Esophagus squamous epithelium (tissue), 5 donors: ENCODE measurements at places on chromosomes 7 and 10.

DNA sequence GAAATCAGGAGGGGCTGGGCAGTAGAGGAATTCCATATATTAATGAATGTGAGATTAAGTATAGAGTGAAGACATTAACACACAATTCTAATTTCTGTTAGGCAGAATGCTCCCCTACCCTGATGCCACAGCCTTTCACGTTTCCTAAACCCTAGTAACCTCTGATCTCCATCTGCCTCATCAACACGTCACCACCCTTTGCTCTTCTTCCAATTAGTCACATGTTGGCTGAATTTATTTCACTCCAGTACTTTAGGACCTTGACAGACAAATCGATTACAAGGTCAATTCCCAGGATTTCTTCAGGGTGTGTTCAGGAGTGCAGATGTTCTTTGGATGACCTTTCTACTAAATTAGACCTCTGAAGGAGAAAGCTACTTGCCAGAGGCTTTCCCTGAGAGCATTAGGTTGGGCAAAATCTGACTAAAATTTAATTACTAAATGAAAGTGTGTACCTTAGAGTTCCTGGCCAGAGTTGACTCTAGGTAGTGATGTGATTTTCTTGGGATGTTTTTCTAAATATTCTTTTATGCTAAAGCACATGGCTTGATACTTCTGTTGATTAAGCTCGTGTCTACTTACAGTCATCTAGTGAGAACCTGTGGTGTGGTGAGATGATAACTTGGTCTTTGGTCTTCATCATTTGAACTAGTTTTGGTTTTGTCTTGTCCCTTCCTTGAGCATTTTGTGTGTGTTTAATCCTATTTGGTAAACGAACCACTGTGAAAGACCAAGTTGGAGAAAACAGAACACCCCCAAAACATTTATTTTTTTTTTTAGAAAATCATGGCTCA is 12.7 kb downstream of the AGR2 start:
- DNase-seq: no peak

DNA sequence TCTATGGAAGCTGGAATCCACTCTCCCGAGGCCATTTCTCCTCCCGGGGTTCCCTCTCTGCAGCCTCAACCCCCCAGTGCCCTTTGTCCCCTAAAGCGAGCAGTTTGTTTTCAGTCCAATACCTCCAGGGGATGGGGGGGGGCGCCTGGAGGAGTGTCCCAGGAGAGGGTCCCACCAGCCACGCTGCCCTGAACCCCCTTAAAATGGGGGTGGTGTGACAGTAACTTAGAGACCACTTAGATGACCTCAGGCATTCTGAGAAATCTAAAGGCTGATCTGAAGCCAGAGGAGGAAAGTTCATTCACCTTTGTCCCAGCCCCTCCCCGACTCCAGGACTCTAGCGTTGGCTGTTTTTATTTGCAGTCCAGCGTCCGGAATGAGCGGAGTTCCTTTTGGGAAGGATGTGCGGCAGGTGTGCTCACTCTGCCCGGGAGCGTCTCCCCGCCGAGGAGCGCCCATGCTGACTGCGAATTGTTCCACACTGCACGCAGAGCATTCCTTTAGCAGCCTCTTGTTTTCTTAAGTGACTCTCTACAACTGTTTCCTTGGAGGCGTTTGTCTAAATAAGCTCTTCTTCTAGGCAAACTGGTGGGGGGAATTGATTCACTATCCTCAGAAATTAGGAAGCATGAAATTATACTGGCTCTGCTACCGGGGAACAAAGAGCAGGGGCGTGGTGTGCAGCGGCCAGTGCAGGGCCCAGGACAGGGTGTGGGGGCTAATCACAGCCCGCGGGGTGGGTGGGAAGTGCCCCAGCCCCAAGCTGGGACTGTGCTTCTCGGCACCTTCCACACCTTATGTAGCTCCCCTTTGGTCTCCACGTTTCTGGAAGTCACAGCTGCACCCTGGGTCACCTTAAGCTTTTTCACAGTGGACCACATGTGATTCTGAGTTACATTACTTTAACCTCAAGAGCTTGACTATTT is 46.3 kb downstream of the SYPL1 start:
- DNase-seq: no peak

GRCh38 chr7:636396-636795 is 90.1 kb upstream of the DNAAF5 start:
- DNase-seq: no peak

DNA sequence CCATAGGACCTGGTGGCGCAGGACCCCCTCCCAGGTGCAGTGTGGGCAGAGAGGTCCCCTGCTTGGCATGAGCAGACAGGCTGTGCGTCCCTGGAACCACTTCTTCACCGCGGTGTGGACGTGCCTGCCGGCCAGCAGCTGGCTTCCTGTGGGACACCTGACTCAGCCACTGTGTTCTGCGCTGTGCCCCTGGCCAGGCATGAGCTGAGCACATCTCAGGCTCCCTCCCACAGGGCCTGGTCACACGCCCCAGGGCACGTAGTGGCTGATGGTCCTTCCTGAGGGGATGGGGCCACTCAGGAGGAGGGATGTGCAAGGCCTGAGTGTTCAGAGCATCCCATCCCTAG is 3.5 kb upstream of the DEPP1 start:
- no peak for DNase-seq

GRCh38 chr10:57338823-57339558 is 928.7 kb downstream of the IPMK start:
- no peak for DNase-seq

- DNase-seq: no peak
Measured at GRCh38 chr10:4742217-4742616, 83.8 kb upstream of the AKR1E2 start.

DNA sequence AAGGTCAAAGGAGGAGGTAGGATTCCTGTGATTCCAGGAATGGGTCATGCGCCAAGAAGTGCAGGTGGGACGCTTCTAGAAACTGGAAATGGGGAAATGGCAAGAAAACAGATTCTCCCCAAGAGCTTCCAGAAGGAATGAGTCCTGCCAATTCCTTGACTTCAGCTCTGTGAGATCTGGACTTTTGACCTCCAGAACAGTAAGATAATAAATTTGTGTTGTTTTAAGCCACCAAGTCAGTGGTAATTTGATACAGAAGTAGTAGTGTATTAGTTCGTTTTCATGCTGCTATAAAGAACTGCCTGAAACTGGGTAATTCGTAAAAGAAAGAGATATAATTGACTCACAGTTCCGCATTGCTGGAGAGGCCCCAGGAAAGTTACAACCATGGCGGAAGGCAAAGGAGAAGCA is 178.6 kb upstream of the GALNT17 start:
- no peak for DNase-seq

DNA sequence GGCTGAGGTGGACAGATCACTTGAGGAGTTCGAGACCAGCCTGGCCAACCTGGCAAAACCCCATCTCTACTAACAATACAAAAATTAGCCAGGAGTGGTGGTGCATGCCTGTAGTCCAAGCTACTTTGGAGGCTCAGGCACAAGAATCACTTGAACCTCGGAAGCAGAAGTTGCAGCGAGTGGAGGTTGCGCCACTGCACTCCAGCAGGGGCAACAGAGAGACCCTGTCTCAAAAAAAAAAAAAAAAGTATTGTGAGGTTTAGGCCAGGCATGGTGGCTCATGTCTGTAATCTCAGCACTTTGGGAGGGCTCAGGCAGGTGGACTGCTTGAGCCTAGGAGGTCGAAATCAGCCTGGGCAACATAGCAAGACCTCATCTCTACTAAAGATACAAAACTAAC is 16.0 kb downstream of the TET1 start:
- no peak for DNase-seq

DNA sequence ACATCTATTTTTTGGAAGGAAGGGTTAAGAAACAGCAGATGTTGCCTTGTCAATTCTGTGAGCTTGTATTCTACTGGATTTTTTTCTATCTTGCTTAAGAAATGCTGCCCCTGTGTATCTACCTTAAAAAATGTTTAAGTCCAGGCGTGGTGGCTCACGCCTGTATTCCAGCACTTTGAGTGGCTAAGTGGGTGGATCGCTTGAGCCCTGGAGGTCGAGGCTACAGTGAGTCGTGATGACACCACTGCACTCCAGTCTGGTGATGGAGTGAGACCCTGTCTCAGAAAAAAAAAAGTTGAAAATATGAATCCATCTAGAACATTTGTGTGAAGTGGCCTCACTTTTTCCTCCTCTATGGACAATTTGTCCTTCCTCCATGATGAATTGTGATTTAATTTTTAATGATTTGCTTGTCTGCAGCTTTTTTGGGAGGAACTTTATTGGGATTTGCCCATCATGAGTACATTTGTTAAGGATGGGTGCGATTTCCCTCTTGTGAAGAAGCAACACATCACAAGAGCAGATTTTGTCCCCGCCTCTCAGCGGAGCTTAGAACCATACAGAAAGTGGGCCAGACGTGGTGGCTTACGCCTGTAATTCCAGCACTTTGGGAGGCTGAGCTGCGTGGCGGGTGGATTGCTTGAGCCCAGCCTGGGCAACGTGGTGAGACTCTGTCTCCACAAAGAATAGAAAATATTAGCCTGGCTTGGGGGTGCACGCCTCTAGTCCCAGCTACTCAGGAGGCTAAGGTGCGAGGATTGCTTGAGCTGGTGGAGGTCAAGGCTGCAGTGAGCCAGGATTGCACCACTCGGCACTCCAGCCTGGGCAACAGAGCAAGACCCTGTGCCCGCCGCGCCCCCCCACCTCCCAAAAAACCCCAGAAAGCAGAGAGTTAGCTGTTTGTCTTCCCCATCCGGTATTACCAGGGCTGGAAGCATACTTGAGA is 57.7 kb downstream of the DNAJB6 start:
- DNase-seq: no peak

DNA sequence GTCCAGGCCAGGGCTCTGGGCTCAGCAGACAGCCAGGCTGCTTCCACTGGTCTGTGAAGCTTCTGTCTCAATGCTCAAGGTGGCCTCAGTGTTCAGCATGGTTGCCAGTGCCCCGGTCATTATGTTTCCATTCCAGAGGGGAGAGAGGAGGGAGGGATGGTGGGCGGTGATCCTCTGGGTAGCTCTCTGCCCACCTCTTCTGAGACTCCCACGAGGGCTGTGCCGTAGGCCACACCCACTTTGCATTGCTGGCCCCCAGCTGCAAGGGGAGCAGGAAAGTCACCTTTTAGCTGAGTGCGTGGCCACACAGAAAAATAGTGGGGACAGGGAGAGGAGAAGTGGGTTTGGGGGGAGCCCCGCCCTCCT is 42.5 kb downstream of the FOXK1 start:
- DNase-seq: no peak

DNA sequence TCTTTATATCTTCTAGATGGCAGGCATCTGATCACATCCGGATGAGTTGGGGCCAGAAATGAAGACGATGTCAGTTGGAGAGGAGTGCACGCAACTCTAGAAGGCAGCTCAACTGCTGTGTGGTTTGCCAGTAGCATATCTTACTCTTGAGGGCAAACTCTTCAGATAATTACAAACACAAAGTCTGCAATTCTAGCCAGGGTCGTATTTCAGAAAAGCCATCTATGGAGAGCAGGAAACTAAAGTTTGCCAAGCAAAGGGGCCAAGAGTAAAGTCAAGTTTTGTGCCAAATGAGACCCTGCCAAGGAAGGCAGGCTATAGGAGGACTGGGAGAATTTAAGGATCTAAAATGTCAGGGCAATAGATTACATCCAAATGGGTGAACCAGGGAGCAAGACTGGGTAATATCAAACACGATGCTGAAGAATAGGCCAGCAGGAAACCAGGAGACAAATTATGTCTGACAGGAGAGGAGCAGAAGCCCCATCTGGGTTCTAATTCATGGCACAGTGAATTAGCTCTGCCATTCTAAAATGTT is 312.5 kb upstream of the SEMA3C start:
- DNase-seq: no peak

DNA sequence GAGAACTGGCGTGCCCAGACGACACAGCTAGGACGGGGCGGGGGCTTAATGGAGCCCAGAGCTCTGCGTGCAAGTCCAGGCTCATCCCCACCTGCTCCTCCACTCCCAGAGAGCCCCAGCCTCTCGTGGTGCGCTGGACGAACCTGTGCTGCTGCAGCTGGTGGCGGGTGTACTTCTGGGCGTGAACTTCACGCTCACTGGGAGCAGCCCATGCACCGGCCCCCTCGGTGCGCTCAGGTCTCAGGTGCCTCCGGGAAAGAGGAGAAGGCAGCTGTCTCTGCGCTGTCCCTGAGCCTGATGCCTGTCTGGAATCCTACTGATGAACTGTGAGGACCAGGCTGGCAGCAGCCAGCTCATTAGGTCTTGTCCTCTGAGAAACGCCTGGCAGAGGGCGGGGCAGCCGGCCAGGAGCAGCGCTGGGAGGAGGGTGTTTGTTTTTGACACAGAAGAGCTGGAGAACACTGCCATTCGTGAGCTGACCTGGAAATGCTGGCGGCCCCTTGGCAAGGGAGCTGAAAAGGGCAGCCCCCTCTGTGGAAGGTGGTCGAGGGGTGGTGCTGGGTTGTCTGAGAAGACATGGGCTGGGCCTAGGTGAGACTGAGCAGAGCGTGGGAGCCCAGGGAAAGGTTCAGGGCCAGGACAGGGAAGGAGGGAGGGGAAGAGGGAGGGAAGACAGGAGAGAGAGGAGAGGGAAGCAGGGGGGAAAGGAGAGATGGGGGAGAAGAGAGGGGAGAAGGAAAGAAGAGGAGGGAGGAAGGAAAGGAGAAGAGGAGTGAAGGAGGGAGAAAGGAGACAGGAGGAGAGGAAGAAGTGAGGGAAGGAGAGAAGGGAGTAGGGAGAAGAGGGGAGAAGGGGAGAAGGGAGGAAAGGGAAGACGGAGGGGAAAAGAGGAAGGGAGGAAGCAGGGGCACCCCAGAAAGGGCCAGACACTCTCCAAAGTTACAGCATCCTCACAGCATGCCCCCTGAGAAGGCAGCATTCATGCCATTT is 53.5 kb upstream of the TNS3 start:
- DNase-seq: no peak

- no peak for DNase-seq
Measured at GRCh38 chr10:79331709-79332108, 15.6 kb upstream of the PPIF start.

DNA sequence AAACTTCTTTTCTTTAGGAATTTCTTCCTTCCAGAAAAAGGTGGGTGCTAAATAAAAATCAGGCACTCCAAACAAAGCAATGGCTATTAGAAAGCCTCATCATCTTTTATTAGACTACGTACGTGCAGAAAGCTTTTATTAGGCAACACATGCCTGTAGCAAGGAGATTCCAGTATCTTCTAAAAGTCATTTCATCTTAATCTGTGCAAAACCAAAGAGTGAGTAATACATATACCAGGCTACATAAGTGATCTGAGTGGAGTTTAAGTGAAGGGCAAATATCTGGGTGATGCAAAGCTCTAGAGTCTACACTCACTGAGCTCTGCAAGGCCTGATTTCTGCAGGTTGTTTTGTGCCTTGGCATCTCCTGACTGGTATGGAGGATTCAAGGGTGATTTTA is 231.7 kb downstream of the ELMO1 start:
- no peak for DNase-seq

DNA sequence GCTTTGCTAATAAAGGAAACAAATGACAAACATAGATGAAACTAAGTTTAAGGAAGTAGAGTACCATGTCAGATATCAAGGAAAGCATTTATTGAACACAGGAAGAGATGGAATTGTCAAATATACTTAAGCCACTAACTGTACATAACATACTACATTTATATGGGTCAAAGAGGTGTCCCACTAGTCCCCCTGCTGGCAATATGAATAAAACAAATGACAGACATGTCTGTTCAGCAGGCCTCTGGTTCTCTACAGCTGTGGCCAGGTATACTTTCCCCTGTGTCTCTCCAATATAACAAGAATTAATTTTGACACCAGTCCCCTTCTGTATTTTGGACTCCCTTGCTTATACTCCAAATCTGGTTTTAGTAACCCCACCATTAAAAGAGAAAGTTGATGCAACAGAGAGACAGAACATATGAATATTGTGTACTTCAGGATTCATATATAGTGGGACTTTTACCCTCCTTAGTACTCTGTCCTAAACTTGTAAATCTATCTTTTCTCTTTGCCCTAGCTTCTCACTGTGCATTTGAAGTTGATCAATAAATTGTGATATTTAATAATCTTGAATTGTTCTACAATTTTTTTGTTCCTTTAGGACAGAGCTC is 42.9 kb downstream of the CD36 start:
- DNase-seq: no peak

GRCh38 chr7:151168003-151168786 is 701 bp upstream of the GBX1 start:
- no peak for DNase-seq
